ENCODE measurements at places on chromosomes 3 and 15. TPM values are rescaled to one million over a fixed set of nuclear protein-coding genes. Genes with fewer than 3 reads are reported as not detected.

CCDC66 gene
- total RNA-seq = 20.2 TPM

CHRM5 gene
- total RNA-seq = not detected

EFCC1 gene
- total RNA-seq = 3.7 TPM

FETUB gene
- not detected for total RNA-seq

PEX5L gene
- total RNA-seq = not detected

All from left colon (tissue), 2 donors.